ENCODE measurements at places on chromosomes 11 and 22.

GRCh38 chr11:13944911-13945425 is 17.6 kb upstream of the SPON1 start:
- DNase-seq: no peak

DNA sequence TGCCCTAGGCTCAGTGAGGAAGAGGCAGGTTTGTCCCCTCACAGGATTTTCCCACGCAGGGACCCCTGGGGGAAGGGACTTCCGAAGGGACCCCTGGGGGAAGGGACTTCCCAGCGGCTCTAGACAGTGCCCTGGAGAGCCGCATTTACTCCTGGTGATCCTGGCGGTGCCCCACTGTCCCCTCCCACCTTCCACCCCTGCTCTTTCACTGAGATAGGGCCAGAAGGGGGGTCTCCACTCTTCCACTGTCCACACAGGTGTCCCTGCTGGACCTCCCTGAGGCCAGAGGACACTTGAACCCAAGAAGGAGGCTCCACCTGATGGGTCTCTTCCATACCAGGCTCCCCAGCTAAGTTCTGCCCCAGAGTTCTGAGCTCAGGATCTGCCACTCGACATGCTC is 1333.9 kb downstream of the BRD1 start:
- DNase-seq: no peak

DNA sequence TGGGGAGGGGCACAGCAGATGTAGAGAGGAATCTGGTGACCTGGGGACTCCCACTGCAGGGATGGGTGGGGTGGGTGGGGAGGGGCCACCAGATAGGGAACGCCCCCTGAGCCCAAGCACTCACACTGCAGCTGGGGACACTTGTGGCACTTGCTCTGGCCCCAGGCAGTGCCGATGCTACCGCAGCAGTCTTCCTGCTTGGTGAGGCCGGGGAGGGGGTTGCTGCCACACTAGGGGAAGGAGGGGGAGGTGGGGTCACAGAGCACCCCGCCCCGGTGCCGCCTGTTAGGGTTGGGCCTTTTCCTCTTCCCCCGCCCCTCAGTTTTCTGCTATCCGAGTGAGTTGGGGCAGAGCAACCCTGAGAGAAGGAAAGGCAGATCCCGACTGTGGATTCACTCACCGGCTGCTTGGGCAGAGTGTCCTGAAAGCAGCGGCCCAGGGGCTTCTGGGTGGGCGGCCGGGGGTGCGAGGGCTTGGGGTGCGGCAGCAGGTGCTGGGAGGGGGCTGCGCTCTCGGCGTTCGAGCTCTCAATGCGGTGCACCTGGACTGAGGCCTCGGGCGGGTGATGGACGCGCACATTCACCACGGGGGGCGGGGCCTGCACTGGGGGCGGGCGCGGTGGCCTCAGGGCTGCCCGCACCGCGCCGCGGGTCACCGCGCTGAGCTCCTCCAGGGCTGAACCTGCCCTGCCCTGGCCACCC is 4.7 kb downstream of the LTBP3 start:
- no peak for DNase-seq

- no peak for DNase-seq
These were observed 2.4 kb upstream of the CECR2 start for GRCh38 chr22:17366830-17367229.

DNA sequence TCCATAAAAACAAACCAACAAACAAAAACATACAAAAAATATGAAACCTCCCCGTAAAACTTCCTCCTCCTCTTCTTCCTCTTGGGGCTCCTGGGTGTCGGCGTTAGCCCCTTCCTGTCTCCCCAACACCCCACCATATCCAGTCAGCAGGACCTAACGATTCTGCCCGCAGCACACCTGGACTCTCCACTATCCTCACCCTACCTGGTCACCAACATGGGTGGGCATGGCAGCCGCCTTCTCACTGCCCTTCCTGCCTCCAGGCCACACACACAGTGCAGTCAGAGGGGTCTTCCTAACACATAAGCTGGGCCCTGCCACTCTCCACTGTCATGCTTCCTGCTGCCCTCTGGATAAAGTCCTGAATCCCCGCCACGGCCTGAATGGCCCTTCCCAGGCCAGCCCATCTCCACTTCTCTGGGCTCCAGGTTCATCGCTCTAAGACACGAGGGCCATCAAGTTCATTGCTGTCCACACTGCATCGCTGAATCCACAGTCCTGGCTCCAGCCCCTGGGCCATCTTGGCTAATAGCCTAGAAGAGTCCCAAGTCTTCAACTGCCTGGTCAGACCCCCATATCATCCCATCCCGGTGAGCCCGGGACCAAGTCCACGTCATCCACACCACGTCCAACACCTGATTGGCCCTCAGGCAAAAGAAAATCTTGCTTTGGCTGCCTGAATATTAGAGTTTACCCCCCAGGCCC is 76.2 kb downstream of the IGLL1 start:
- no peak for DNase-seq

DNA sequence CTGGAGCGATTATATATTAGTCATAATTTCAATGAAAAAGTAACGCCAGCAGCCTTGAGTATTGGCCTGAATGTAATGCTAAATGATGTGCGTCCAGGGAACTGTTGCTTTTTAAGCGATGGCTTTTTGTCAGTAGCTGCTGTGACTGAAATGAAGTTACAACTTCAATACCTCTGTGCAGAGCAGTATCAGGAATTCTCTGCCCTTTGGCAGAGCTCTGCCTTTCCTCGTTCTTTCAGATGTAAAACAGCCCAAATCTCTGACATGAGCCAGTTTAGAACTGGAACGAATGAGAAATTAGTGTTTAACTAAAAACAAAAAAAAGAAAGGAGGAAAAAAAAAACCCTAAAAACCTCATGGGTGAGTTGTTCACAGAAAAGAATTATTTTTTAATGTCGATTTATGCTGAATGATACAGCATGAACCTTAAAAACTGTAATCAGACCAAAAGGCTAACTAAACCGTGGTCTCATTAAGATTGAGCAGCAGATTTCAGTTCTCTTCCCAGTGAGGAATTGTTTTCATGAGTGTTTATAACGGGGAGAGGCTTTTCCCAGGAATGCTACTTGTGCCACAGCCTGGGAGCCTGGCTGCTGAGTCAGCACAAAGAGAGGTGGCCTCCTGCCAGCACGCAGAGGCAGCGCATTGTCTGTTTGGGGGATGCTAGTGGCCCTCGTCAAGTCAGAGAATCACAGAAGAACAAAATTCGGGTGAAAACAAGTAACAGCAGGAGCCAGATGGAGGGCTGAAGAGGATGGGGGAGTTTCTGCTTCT is 146.2 kb upstream of the RASSF10 start:
- peak; percentile 38 for DNase-seq

DNA sequence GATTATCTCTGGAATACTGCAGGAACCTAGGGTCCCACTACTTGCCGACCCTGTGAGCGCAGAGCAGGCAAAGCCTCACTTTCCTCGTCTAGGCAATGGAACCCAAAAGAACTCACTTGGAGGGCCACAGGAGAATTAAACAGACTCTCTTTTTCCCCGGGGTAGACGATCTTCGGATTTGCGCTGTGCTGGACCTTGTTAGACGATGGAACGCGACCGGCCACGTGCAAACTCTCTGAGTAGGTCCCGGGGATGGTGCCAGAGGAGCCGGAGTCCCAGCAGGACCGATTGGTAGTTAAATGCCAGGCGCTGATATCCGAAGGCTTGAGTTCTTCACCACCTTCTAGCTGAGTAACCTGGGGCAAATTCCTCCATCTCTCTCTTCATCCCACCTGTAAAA is 1.0 kb upstream of the SLC1A2 start:
- DNase-seq: no peak

DNA sequence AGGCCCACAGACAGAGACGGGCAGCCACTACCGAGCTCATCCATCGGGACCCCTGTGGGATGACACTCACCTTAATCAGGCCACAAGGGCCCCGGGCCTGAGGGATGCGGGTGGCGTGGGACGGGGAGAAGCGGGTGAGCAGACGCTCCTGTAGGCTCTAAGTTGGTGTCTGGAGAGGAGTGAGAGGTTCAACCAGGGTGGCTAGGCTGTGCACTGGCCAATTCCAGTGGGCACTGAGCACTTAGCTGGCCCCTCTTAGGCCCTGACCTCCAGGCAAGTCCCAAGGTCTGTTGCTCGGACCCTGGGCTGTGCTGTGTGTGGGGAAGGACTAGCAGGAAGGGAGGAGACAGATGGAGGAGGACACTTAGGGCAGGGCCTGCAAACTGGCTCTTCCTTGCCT is 139.3 kb downstream of the ST3GAL4 start:
- no peak for DNase-seq

- DNase-seq: no peak
These were observed 22.1 kb downstream of the SPATA19 start for GRCh38 chr11:133823211-133823610.

GRCh38 chr11:129375751-129376657 is at the start of gene BARX2:
Gene BARX2 (plus strand): TSS chr11:129375848. CDS start chr11:129376036, 188 bp downstream.
- no peak for DNase-seq

GRCh38 chr11:117528097-117528721 is 200.6 kb downstream of the CEP164 start:
- no peak for DNase-seq

- no peak for DNase-seq
These were observed 53.3 kb upstream of the GLYAT start for GRCh38 chr11:58784995-58785394.

DNA sequence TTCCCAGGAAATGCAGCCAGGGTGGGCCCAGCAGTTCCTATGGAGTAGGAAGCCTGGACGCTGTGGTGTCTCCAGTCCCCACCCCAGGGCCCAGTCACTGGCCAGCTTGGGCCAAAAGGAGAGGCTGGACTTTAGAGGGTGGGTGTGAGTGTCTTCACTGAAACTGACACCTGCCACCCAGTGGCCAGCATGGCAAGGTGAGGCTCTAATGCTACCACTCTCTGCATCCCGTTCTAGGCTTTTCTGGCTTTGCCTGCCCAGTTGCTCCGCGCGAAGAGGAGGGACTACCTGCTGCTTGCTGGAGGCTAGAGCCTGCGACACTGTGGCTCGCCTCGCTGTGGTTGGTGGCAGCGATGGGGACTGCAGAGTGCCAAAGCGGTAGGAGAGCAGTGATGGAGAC is 35.4 kb downstream of the C22orf42 start:
- DNase-seq: no peak

GRCh38 chr22:49959782-49960158 is 802 bp upstream of the PIM3 start:
- no peak for DNase-seq

GRCh38 chr22:41028841-41029240 is 63.6 kb upstream of the EP300 start:
- no peak for DNase-seq

- no peak for DNase-seq
These were observed 167.9 kb upstream of the B3GAT1 start for GRCh38 chr11:134579724-134580609.

- DNase-seq: no peak
These were observed 119.7 kb downstream of the NAT10 start for GRCh38 chr11:34225091-34225490.

GRCh38 chr22:49532869-49533802 is 294.5 kb downstream of the BRD1 start:
- no peak for DNase-seq

DNA sequence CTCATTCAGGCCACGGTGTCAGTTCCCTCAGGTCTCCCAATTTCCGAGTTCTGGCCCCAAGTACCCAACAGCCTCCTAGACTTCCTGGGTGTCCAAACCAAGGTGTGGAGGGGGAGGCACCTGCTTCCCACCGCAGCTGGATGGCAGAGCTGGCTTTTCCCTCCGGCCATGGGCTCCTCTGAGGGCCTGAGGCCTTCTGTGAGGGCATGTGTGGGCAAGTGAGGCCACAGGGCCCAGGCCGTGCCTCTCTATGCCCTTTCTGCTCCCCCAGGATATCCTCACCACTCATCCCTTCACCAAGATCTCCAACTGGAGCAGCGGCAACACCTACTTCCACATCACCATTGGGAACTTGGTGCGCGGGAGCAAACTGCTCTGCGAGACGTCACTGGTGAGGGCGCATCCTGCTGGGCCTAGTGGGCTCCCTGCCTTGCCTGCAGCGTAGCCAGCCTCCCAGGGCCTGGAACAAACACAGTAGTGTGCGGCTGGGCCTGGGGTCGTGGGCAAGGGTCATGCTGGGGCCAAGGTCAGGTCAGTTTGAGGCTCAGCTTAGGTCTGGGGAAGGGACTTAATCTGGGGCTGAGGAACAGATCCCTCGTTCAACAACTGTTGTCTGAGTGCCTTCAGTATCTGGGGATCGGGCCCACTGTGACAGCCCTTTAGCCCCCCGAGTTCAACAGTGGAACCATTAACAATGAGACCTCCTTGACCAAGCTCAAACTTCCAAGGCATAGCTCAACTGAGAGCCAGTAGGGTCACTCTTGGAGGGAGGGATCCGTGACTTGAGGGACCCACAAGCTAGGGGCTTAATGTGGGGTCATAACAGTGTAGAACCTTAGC is 85.8 kb downstream of the MYO7A start:
- DNase-seq: no peak

DNA sequence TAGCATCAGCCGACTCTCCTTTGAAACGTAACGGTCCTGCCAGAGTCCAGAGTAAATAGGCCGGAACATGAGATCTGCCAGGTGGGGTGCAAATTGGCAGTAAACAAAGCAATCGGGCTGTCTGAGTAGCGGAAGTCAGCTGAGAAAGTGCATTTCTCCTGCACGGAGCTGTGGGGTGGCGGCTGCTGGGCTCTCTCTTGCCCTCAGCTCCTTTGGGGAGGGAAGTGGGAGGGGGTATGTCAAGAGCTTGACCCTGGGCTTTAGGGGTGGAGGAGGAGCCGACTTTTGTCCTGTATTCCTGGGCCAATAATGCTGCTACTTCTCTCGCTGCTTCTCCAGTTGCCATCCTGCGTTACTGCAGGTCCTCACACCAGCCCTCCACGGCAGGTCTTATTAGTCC is 11.6 kb downstream of the GRIK4 start:
- DNase-seq: no peak

- DNase-seq: no peak
These were observed 76.1 kb downstream of the BBOX1 start for GRCh38 chr11:27116684-27117083.

DNA sequence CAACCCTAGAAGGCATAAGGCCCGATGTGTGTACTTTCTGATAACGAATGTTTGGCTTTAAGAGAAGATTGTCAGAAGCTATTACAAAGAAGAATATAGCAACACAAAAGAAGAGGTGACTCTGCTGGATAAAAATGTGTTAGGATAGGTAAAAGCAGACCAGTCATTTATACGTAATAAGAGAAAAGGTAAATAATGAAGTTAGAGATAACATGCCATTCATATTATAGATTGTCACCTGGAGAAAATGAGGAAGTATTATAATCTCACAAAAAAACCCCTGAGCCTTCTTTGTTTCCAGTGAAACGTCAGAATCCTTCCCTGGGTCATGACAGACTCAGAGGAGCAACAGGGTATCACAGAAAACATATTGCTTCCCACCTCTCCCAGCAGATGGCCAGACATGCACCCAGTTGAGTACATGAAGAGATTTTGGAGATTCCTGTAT is 36.1 kb downstream of the PPFIA1 start:
- no peak for DNase-seq

DNA sequence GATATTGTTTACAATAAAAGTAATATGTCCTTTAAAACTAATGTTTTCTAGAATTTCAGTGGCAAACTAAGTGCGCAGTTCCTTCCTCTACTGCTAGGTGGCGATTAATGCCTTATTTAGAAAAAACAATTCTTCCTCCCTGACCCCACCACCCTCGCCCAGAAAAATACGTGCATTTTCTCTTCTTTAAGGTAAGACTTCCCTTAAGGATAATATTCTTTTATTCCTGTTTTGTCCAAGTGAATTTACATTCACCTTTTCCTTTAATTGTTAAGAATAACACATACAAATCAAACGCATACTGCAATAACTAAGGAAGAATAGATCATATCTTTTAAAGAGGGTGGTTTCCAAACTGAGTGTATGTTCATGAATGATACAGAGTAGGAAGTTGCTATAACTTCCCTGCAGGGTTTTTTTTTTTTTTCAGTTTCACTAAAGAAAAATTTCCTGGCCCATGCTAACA is 17.0 kb upstream of the PSMA1 start:
- no peak for DNase-seq
